ENCODE measurements at places on chromosomes 5 and 9.

GRCh38 chr5:146124580-146124979, 19.2 kb upstream of the PLAC8L1 start:
- no peak for DNase-seq

DNA sequence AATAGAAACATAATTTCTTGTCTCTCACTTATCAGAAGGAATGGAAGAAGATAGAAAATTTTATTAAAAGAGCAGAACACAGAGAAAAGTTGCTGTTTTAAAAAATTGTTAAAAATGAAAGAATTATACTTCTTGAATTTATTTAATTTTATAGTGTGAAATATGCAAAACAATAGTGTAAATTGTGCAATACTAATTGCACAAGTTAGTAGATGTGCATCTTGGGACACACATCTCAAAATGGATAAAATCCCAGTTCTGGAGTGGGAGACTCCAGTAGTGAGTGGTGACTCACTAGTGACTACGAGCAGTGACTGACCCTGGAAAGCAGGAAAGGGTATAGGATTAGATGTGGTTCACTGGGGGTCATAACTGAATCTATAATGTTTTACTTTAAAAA, 223.2 kb downstream of the MSX2 start:
- no peak for DNase-seq

GRCh38 chr9:98874721-98875255, 67.3 kb downstream of the GALNT12 start:
- DNase-seq, result no peak

DNA sequence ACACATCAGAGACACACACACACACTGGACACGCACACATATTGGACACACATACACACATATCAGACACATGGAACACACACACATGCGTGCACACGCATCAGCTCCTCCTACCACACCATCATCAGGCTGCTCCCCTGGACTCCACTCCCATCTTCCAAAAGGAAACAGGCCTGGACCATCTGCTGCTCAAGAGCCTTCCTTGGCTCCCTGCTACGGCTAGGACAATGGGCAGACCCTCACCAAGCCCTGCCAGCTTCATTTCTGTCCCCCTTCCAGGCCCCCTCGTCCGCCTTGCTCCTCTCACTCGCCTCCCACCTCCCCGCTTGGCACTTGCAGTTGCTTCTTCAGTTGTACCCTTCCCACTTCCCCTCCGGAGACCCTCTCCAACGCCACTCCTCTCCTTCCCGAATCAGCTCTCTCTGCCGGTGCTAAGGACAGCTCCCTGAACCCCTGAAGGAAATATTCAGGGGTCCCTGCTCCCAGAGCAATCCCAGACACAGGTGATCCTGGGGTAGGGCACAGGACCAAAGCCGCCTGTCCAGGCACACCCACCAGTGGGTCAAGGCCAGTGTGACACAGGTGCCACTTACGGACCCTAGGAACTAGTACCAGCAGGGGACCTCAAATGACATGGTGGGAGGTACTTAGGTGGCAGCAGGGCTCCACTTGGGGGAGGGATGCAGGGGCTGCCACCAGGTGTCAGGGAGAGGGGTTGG, 12.1 kb upstream of the LAMC3 start:
- no peak for DNase-seq

DNA sequence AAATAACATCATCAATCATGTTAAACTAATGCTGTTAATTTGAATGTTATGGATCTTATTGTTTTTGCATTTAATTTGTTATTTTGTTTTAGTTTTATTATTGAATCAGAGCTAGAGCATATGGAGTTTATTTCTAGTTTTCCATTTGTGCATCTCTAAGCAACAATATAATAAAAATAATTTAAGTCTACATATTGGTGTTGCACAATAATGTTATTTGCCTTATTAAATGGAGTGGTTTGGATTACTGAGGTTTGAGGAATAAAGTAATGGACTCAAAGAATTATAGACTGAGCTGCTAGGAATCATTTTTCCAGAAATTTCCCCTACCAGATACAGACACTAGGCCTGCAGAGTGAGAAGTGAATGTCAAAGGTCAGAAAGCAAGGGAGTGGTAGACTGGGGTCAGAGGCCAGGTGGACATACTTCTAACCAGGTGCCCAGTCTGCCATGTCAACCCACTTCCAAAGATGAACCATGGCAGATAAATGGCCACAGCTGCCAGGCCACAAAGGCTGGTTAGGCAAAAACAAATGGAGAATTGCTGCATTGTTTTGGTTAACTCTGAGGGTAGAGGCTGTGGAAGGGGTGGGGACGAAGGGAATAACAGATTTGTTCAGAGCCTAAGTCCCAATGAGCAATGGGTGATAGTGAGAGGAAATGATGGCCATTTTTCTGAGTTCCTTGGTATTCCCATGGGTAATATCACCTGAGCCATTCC, 113.1 kb downstream of the FBXL7 start:
- DNase-seq, result no peak

DNA sequence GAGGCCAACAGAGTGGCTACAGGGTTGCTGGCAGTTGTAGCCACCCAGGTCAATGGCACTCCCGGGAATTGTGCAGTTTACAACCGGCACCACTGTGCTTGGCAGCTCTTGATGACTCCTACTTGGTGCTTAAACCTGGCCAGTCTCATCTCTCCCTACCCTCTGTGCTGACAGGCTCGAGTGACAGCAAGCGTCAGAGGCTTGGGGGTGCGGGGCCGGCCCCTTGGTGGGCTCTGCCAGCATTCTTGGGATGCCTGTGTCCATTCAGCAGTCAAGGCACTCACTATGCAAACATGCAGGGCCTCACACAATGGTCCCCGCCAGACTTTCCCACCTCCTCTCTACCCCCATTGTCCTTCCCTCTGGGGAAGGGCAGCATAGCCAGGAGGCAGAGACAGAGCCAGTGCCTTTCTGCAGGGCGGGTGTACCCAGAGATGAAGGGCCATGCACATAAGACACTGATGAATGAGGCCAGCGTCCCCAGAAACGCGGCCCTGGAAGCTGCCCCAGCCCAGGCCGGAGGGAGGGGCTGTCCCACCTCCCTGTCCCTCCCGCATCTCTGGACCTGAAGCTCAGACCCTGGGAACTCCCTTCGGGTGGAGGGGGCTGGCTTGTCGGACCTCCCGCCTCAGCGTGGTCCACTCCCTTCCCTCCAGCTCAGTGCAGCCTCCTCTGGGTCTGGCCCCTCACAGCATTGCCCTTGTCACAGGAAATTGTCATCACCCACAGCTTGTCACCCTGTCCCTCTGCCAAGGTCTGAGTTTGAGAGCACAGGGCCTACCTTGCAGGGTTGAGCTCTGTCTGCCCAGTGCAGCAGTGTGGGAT, 26.4 kb upstream of the NOTCH1 start:
- DNase-seq, result peak; percentile 63

GRCh38 chr9:106958955-106959657, 96.1 kb downstream of the ZNF462 start:
- DNase-seq, result no peak

DNA sequence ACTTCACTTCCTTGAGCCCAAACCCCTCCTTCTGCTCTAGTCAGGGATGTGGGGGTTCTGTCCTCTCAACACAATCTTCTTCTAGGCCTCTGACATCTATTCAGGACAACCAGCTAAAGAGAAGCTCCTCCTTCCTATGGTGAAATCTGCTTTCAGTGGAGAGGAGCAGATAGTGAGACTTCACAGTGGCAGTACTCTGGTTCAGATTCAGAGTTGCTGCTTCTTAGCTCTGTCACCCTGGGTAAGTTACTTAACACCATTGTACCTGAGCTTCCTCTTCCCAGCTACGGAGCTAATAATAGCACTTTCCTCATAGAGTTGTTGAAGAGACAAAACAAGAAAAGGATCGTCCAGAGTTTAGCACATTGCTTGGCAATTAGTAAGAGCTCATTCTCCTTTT, 77.3 kb upstream of the LARP1 start:
- no peak for DNase-seq

GRCh38 chr9:127036437-127036836, 86.0 kb downstream of the ANGPTL2 start:
- DNase-seq, result no peak

DNA sequence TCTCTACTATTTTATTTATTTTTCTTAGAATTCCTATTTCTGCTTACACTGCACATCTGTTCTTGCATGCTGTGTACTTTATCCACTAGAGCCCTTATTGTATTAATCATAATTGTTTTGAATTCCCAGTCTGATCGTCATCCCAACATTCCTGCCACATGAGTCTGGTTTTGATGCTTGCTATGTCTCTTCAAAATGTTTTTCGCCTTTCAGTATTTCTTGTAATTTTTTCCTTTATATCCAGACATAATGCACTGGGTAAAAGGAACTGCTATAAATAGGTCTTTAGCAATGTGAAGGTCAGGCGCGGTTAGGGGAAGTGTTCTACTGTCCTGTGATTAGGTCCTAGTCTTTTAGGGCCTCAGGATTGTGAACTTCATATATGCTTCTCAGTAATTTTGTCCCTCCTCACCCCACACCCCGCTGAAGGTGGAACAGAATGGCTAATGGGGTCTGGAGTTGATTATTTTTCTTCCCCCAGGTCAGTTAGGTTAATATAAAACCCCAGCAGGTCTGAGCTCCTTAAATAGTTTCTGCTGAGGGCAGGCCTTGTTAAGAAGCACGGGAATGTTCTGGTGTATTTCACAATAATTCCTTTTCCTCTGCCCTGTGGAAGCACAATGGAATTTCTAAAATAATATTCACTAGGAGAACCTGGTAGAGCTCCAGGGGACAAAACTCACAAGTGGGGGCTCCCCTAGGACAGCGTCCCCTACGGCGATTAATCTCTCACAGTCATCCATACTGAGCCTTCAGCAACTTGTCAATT, 146.6 kb upstream of the TUT7 start:
- no peak for DNase-seq

DNA sequence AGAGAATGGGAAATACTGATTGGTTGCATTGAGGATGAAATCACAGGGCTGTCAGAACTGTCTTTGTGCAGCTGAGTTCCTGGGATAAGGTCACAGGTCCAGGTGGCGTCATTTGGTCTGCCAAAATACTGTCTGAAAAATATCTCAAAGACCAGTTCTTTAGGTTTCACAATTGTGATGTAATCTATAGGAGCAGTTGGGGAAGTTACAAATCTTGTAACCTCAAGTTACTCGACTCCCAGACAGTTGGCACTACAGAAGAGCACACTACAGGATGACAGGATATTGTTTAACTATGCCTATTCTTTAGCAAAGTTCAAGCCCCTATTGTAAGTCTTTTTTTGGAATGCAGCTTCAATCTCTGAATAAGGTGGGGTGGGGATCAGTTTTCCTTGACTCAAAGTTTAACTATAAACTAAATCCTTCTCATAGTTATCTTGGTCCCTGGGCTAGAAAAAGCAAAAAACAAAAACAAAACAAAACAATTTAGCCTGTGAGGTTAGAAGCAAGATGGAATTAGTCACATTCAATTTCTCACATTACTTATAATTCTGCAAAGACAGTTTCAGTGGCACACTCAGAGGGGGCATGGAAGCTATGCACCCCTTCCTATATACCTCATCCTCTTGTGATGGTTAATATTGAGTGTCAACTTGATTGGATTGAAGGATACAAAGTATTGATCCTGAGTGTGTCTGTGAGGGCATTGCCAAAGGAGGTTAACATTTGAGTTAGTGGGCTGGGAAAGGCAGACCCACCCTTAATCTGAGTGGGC, 276.0 kb downstream of the AUH start:
- no peak for DNase-seq
